NCI-H1436 (cell line): ENCODE measurements at places on chromosomes 2 and 18.

- DNase-seq = no peak
These were observed 90.9 kb downstream of the CAPN13 start for GRCh38 chr2:30716123-30716900.

GRCh38 chr18:39037925-39038324, 1472.3 kb upstream of the CELF4 start:
- no peak for DNase-seq

DNA sequence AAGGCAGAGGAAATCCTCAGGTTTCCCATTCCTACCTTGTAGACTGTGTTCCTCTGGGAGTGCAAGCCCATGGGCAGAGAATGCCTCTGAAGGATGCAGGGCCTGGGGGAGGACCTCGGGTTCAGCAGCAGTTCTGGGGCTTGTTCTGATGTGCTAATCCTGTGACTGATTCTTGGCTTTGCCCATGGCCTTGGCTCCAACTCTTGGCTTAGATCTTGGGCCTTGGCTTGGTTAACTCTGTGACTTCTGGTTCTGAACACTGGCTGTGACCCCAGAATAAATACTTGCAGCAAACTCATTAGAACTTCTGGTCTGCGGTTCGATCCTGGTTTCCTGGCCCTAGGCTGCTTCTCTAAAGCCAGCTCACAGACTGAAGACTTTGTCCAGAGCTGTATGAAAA, 366.9 kb upstream of the ZEB2 start:
- no peak for DNase-seq

DNA sequence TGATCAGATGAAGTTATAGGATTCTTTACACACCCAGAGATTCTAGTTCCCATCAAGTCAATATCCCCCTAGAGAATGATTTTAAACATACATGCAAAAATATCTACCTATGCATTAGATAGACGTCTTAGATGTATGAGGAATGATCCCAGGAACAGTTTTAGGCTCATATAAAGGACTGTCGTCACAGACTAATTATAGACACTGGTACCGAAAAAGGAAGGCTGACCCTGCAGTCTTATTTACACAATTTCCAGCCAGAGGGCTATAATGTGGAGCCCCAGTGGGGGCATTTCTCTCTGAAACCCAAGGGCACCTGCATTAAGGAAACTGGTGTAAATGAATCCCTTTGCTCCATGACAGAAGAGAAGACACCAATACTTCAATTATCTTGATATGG, 170.4 kb downstream of the ZNF521 start:
- DNase-seq = no peak

- no peak for DNase-seq
These were observed 35.8 kb downstream of the SH3RF3 start for GRCh38 chr2:109164739-109165221.

DNA sequence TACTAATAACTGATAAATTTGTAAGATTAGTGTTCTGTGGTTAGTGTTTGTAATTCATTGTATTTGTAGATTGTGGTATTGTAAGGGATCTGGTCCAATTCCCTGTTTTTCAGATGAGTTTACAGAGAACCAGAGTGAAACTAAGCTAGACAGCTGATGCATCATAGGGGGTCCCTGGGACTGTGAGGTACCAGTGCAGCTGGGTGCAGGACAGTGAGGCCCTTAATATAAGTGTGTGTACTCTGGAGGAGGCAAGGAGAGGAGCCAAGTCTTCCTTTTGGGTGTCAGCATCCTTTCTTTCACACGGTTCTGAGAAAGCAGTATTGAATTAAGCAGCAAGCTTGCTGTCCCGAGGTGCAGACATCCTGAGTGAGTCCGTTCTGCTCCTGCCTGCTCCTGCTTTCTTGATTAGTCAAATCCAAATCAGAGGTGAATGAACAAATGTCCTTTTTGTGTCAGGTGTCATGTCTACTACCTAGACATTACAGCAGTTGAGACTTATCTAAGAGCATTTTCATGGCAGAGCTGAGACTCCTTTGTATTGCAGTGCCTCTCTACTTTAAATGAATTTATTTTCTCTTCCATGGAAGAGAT, 194.9 kb downstream of the MCFD2 start:
- DNase-seq = no peak

GRCh38 chr2:152222975-152223637, 47.5 kb upstream of the STAM2 start:
- DNase-seq = peak; percentile 40

DNA sequence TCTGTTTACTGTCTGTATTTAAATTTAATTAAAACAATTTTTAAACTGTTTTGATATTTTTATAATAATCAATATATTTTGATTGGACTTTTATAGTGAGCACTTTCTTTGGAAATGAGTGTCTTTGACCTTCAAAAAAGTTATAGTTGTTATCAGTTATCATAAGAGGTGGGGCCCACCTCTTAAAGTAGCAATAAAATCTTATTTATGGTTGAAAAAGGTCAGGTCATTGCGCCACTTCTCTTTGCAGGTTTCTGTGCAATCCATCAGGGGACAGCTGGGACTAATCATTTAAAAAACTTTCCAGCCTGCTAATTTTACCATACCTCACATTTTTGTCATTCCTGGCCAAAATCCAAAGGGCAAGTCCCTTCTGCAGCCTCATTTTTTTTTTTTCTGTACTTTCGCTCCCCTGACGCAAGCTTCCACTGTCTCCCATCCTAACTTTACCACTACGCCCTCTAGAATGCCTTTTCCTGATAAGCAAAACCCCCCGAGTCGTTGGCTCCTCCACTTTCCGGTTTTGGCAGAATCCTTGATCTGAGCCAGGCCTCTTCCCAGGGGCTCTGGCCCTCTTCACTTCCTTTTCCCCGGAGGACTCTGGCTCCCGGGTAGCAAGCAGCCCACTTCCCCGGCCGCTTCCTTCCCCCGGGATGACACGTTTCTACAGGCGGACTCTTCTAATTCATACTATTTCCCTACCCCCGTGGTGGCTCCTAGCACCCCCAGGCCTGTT, 1.1 kb upstream of the SEH1L start:
- no peak for DNase-seq

DNA sequence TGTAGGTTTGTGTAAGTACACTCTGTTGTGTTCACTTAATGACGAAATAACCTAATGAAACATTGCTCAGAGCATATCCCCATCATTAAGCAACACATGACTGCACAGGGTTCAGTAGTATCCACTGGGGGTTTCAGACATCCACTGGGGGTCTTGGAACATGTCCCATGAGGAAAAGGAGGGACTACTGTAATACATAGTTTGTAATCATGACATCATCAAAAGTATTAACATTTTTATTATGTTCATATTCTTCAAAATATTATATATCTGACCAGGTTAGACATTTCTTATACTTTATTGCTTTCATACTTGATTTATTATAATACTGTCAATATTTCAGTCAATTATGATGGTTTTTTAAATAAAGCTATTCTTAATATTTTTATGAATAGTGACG, 54.4 kb upstream of the EMILIN2 start:
- no peak for DNase-seq
